SW 1271 (cell line): ENCODE measurements at places on chromosomes 4 and X.
A peak's percentile ranks its signal among the peaks of the same experiment; 100 is the strongest.

GRCh38 chr4:166435449-166435848, 562.4 kb downstream of the TLL1 start:
- peak; percentile 24 for DNase-seq

- DNase-seq: no peak
Measured at GRCh38 chr4:178165251-178165950, 723.2 kb upstream of the AGA start.

DNA sequence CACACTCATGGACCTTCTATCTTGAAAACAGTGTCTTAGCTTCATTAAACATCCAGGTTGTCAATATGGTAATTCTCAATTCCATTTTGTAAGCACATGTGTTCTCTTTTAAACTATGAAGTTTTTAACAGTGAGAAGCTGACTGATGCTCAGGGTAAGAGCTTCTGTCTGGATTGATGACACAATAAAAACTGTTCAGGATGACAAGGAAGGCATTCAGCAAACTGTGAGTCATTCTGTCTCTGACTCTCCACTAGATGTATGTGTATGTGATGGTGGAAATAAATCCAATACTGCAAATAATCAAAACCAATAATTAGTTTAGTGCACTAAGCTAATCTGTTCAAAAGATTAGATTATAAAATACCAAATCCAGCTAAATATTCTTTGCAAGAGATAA, 115.3 kb upstream of the ARX start:
- DNase-seq: no peak

GRCh38 chrX:122868631-122869030, 315.4 kb upstream of the GRIA3 start:
- no peak for DNase-seq

DNA sequence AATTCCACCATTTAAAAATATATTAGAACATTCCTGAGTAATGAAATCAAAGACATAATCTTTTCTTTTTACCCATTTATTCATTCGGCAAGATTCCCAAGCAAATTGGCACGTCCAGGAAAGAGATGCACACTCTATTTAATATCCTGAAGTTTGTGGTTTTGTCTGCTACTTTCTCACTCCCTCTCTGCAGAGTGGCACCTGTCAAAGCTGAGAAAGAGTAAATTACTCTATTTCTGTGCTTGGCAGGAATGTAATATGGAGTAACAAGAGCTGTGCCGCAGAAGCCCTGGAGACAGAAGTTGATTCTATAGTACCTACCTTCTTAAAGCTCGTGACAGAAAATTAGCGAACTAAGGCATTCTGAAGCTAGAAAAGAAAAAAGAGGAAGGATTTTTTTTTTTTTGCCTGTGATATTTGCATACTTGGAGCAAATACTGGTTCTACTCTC, 5.5 kb downstream of the GSTCD start:
- no peak for DNase-seq

GRCh38 chr4:150493851-150494250, 88.1 kb upstream of the MAB21L2 start:
- no peak for DNase-seq

- DNase-seq: no peak
Measured at GRCh38 chr4:170229006-170229405, 139.2 kb upstream of the AADAT start.

- DNase-seq: no peak
Measured at GRCh38 chr4:829291-829690, 3.4 kb upstream of the CPLX1 start.

DNA sequence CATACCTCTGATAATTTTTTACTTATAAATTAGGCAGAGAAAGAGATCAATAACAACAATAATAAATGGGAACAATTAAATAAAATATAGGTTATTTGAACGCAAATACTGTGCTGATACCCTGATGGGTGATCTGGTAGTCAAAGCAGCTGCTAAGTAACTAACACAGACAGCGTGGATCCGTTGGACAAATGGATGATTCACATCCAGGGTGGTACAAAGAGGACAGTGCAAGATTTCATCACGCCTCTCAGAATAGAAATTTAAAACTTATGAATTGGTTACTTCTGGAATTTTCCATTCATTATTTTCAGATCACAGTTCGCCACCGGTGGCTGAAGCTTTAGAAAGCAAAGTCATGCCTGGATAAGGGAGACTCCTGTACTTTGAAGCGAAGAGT, 1066.0 kb upstream of the ADGRL3 start:
- DNase-seq: no peak

DNA sequence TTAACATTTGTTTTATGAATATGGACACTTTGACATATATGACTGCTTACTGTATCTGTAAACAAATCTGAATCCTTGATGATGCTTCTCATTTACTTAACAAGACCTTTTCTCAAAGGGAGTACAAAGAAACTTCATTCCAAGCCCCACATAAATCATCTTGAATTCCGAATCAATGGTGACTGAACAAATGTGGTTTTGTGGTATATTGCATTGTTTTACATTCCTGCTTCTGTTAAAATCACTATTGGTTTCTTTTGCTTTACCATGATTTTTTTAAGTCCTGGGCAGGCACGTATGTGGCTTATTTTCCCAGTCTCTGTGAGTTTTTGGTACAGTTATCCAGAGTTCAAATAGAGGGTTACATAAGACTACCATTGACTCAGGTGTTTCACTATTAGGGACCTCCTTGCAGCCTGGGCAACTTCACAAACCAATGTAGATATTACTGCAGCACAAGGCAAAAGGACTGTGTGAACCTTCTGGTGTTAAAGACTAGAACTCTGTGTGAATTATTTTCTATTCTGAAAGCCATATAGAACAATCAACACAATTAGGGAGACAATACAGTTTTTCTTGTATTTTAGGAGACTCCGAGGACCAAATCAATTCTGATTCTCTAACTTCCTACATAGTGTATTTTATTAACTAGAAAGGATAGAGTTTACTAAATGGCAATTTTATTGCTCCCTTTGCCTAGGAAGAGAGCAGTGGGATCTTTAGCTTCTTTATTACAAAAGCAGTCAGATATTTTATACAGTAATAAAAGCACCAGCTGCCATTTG, 196.4 kb downstream of the GALNTL6 start:
- no peak for DNase-seq

DNA sequence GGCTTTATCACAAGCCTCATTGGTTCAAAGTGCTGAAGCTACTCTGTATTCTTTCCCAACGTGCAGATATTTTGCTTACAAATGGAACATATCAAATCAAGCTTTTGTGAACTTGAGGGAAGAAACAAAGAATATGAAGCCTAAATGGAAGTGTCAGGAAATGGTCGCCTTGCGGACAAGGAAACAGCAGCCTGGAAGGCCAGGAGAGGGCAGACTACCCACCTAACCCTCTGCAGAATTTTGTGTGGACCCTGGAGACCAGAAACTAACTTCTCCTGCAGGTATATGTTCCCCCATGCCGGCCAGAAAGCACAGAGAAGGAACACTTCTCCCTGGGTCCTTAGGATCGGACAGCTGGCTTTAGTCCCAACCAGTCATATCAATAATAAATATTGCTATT, 1425.8 kb downstream of the PCDH7 start:
- no peak for DNase-seq

- no peak for DNase-seq
Measured at GRCh38 chrX:70916754-70917153, 8.2 kb upstream of the TEX11 start.

DNA sequence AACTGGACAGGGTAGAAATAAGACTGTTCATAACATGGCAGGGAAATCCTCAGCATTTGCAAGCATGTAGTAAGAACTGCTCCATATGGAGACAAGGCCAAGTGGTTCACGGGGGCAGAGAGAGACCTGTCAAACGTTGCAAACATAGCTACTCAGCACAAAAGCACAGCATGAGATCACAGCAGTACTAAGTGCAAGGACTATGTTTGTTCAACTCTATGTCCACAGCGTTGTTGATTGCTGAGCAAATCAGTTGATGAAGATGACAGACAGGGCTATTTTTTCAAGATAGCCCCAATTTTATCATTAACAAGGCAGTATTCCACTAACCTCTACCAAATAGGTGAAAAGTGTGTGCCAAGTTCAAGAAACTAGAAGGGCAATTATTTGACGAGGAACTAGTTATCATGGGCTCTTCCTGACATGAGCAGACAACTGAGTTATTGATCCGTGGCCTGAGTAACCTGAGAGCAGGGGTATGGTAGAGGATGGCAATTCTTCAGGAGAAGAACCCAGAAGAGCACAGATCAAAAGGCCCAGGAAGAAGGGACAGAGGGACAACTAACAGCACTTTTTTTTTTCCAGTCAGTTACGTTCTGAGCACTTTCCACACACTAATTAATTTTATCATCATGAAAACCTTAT, 57.4 kb downstream of the SPOCK3 start:
- no peak for DNase-seq

DNA sequence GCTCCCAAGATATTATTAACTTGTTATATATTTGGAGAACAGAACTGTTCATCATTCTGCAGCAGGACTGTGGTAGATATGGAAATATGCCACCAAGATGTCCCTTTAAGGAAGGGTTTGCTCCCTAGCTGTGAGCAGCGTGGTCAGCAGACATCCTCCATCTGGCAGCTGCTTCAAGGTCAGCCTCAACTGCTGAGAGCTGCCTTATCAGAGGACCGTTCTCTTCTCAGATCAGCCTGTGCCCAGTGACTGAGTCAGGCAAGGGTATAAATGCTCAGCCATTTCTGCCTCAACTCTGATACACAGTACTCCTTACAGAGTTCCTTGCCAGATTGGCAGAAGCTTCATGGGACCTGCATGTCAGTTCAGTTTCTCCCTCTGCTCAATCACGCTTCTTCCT, 63.4 kb upstream of the MAGEB2 start:
- no peak for DNase-seq

GRCh38 chr4:163810755-163811154, 316.3 kb downstream of the TMA16 start:
- DNase-seq: no peak

GRCh38 chr4:83317671-83318070, 17.0 kb downstream of the HPSE start:
- DNase-seq: no peak

- no peak for DNase-seq
Measured at GRCh38 chr4:33302321-33302720, 2582.2 kb downstream of the PCDH7 start.

GRCh38 chr4:1321486-1321885, 25.5 kb upstream of the UVSSA start:
- no peak for DNase-seq

GRCh38 chr4:1345903-1346780, 866 bp upstream of the UVSSA start:
- no peak for DNase-seq

DNA sequence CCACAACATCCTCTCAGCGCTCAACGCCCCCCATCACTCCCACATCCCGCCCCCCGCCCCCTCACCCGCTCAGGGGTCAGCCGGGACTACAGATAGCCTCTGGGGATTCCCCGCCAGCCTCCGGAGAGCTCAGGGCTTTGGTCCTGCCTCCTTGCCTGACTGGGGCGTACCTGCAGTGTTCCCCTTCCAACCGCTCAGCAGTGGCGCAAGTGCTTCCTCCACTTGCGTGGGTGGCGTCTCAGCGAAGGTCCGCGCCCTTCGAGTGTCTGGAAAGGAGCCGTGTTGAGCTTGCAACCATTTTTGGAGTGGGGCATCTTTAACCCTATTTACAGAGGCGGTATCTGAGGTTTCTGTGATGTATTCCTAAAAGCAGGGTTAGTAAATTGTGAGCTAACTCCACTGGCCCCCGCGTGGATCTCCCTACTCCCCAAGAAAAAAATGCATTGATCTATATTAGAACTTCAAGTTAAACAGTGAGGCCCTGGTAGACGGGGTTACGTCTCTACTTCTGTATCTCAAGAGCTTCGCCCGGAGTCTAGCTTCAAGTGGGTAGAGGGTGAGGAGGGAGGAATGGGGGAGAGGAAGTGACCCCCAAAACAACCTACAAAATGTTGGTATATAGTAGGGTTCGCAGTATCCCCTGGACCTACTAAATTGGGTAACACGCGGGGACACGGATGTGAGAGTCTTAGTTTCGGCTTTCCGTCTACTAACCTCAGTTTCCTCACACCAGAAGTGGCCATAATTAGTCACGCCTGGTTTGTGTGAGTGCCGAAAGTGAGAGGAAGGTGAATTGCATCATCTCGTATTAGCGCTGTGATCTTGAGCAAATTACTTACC, 16.1 kb downstream of the NKX3-2 start:
- DNase-seq: no peak

GRCh38 chr4:108972613-108973283, 209.9 kb upstream of the ETNPPL start:
- no peak for DNase-seq

- no peak for DNase-seq
Measured at GRCh38 chr4:159227984-159228383, 125.1 kb downstream of the RAPGEF2 start.

DNA sequence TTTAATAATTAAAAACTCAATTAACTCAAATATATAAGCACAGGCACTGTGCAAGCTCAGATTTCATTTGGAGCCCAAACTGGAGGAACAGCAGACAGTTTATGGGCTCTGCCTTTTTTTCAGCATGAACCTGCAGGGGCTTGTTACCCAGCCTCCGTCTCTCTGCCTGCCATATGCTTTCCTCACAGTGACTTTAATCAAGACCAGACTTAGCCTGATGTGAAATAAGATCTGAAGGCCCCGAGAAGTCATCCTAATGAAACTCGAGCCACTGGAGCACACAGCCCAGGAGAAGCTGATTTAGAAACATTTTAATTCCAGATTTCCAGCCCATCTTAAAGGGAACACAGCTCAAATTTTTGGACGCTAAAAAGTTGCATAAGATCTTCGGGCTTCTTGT, 55.6 kb downstream of the SPATA18 start:
- no peak for DNase-seq

GRCh38 chrX:5528057-5528456, 700.6 kb downstream of the NLGN4X start:
- DNase-seq: no peak

DNA sequence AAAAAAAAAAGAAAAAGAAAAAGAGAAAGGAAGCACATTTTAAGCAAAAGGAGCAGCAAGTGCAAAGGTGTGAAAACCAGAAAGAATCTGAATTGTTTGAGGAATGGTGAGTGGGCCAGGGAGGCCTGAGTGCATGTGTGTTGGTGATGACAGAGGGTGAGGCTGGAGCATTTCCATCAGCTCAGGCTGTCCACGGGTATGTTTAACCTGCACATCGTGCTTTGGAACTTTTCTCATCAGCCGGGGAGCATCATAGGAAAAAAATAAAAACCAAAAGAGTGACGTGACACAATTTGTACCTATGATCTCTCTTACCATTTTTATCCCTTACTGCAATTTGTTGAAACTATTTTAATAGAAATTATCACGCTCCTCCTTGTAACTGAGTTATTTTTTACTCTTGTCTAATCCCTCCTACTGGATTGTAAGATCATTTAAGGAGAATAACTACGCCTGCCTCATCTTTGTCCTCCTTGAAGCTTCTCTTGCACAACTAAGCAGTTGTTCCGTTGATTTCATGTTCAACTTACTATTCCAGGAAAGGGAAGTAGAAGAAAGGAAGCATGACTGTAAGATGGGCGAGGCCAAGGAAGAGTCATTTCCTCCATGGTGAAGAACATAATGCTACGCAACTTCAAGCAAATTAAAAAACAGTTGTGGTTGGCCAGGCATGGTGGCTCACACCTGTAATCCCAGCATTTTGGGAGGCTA, 7.0 kb downstream of the PALLD start:
- no peak for DNase-seq

DNA sequence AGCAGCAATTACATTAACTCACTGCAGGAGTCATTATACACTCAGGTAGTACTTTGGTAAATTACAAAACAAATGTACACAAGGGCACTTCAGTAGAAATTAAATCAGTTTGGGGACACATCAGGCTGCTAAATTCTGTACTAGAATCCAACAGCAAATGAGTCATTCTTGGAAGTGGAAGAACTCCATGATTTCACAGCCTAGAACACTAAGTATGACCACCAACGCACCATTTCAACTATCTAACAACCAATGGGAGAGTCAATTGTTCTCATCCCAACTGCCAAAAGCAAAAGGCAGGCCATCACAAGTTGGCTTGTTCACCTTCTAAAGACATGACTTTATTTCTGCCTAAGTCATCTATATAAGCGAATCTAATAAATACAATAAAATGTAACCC, 26.6 kb downstream of the PPM1K start:
- DNase-seq: no peak
